ENCODE measurements at places on chromosomes 11 and 22. TPM values are rescaled to one million over a fixed set of nuclear protein-coding genes. Genes with fewer than 3 reads are reported as not detected.

- DNase-seq, result no peak
Observed at GRCh38 chr22:49214976-49215375, 612.7 kb downstream of the BRD1 start.

GRCh38 chr11:61010466-61011228 is 39.2 kb downstream of the CD6 start:
- no peak for DNase-seq

- peak; percentile 56 for DNase-seq
Observed at GRCh38 chr11:74570266-74571061, 21.9 kb upstream of the POLD3 start.

Gene IL17RA
- 5.2 TPM for total RNA-seq

Gene PLA2G3
- total RNA-seq, result not detected

Data from A172 (cell line).